ENCODE measurements at places on chromosomes 2 and 18.
A peak's percentile ranks its signal among the peaks of the same experiment; 100 is the strongest.

DNA sequence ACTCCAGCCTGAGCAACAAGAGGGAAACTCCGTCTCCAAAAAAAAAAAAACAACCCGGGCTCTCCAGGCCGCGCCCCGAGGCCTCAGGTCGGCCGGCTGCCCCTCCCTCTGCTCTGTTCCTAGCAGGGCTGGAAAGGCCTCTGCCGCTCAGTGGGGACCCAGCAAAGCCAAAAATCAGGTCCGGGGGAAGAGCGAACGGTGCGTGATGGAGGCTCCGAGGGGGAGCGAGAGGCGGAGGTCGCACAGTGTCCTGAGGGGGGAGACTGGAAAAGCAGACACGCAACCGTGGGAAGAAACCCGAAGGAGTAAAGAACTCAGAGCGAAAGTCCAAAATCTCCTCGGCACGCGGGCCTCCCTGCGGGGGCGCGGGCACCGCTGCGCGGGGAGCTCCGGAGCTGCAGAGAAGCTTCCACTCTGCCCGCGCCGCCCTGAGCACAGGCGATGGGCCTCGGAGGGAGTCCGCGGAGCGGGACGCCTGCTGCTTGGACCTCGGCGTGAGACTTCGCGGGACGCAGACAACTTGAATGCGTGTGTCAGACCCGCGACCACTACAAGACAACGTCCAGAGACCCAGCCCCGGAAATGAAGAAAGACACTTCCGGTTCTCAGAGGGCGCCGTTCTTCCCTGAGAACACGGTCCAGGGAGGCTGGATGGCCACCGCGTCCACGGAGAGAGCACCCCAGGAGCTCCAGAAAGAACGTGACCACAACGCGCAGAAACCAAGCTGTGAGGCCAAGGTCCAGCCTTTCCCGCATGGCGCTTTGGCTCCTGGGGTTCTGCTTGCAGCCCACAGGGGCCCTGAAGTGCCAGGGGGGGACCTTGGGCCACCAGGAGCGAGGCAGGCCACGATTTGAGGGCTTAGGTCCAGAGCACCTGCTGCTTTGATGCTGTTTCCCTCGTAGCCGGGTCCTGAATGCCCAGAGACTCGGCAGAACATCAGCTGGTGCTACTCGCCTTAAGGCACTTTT, 219.8 kb downstream of the DPP10 start:
- peak; percentile 10 for DNase-seq

DNA sequence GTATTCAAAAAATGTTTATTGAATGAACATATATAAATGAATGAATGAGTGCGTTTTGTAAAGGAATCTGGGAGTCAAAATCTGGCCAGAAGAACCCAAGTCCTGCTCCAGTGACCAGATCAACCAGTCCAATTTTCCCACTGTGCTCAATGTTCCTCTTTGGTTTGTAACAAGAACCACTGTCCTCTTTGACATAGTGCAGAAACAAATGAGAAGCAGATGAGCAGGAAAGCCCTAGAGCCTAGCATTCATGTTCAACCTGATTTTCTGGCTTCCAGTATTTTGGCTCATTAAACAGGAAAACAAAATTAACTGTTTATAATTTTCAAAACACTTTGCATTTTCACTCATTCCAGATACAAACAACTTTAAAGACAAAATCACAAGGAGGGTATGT, 23.2 kb downstream of the FAM124B start:
- DNase-seq: no peak

DNA sequence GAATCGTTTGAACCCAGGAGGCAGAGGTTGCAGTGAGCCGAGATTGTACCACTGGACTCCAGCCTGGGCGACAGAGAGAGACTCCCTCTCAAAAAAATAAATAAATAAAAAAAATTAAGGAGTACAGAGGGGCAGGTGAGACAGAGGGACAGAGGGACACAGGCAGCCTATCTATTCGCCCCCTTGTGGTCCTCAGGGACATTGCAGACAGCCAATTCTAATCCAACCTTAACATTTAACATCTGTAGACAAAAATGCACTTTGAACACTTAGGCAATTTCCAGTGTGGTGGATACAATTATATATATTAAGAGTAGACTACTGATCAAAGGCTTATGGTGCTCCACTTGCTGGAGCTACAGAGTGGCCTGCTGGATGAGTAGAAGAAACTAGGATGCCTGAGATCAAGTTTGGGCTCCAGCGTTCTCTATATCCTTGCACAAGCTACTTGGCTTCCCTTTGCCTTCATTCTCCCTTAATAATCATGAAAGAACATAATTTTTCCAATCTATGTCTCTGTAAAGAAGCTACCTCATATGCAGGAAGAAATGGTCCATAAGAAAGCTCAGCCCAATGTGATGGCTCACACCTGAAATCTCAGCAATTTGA, 8.2 kb upstream of the SMARCAL1 start:
- DNase-seq: peak; percentile 54

DNA sequence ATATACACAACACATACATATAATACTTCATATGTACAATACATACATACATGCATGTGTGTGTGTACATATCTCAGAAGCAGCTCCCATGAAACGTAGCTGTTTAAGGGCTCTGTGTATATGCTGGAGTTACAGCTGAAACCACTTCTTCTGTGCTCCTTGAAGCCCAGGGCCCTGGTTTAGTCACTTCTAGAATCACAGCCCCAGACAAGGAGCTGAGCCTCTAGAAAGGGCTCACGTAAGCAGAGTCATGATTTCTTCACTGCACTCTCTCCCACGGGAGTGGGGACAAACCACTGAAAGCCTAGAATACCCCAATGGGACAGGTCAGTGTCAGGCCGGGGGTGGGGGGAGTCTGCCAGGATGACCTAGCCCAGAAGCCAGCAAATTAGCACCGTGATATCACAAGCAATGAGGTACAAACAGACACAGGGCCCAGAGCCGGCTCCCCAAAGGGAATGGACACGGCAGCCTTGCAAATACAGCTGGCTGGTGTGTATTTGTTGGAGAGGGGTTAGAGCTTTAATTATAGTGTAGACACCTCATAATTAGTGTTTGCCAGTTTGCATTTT, 90.3 kb downstream of the C1QL2 start:
- no peak for DNase-seq

DNA sequence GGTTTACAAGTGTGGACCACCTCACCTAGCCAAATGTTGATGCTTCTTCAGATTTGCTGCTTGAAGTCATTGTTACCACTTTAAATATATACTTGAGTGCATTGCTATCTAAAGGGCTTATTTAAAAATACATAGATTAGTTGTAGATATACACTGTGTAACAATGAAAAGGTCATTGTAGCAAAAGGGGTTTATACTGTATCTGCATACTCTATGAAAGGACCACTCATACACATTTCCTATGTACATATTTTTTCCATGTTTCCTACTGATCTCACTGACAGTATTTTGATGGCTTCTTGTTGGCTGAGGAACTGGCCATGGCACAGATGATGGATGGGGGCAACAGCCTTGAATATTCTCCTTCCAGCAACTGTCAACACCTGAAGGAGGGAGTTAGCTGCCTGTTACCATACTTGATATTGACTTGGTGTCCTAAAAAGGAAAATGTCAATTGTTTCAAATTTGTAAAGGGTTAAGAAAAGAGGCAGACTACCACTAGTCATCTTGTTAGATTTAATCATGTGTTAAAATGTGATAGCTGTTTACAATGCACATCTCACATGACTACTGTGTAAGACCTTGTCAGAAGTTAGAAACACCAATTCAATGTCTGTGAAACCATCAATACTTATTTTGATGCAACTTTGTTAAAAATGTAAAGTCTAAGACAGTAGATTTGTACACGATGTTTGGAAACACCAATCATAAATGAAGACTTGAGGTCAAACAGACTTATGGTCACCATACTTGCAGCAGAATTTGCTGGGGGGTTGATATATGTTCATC, 33.5 kb downstream of the RAB10 start:
- no peak for DNase-seq

GRCh38 chr2:73972846-73973245, 11.9 kb upstream of the TET3 start:
- DNase-seq: no peak

- no peak for DNase-seq
These were observed 363.5 kb upstream of the TNP1 start for GRCh38 chr2:217223222-217223930.
